ENCODE measurements at places on chromosomes 6 and 20.

DNA sequence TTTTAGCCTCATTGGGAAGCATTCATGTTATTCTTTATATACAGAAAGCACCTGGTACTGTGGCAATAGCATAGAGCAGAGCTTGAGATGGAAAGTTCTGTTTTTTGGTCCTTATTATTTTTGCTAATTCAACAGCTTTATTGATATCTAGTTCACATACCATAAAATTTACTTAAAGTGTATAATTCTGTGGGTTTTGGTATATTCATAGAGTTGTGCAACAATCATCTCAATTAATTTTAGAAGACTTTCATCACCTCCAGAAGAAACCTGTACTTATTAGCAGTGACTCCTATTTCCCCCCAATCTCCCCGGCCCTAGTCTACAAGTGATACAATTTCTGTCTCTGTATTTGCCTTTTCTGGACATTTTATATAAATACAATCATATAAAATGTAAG lies 77.4 kb downstream of the ANKRD6 start:
- ATAC-seq: no peak

DNA sequence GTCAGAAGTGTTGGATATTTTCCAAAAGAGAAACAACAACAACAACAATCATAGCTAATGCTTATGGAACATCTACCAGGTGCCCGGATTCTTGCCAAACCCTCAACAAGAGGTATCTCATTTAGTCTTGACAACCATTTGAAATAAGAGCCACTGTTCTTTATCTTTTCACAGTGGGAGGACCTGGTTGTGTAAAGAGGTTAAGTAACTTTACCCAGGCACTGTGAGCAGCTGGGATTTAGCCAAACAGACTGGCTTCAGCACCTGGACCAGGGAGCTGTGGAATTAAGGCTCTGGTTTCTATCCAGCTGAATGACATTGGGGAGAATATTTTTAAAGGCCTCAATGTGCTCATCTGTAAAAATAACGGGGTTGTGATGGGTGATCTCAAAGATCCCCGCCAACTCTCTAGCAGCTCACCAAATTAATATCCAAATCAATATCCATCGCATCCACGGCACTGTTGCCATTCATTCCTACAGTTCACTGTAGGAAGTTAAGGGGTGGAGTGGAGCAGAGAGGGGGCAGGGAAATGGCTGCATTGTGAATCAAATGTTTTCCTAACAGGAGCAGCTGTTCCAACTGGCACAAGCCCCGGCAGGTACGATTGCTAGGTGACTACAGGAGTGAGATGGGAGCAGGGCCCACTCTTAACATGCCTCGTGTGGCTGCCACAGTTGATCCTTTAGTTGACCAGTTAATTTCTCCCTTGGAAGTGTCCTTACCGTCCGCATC lies 61.8 kb downstream of the GCNT2 start:
- no peak for ATAC-seq

DNA sequence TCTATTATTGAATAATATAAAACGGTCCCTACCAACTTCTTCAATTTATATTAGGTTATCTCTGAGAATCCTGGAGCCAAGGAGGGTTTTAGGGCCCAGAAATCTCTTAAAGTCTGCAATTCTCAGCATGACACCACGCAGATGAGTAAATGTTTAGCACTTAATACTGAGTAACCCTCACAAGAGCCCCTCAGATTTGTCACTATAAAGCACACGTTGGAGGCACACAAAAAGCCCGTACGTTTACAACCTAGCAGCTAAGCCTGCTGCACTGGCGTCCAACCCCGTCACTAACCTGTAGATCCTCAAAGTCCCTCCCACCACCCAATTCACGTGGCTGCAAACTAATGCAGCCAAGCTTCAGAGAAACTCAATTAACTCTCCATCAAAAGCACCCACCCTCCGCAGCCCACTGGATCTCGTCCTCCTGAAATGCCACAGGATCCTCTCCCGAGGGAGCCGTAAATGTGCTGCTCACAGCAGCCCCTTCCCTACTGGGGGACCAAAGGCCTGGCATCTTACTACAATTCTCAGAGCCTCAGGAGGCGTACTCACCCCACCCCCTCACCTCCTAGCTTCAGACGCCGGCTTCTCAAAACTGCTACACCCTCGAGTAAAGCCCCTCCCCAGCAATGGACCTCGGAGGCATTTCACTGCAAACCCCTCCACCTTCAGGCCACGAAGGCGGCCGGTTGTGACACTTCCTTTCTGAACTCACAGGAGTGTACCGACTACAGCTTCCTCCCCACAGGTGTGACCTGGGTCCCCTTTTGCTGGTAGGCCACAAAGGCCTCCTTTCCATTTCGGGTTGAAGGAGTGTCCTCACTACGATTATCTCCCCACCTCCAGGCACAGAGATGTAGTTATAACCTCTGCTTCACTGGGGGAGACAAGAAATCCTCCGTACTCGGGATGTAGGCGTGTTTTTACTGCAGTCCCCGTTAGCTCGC lies 909 bp downstream of the CPNE1 start:
- peak; percentile 37 for ATAC-seq

DNA sequence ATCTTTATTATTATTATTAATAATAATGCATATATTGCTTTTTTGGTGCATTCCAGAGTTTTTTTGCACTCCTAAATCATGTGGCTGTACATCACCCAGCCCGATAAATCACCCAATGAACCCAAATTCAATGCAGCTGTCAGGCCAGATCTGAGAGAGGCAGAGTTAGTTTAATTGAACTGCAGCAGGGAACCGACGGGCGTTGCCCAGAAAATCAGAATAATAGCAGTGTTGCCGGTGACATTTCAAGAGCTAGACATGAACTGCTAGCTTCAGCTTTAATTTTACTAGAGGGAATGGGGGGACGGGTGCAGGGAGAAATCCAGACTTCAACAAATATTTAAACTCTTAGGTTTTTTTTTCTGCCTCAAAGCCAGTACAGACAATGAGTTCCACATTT lies 135.0 kb downstream of the CLIC5 start:
- no peak for ATAC-seq

- no peak for ATAC-seq
Measured at GRCh38 chr6:142706210-142706609, 238.8 kb downstream of the HIVEP2 start.

GRCh38 chr6:136749359-136749997 lies 42.8 kb downstream of the MAP3K5 start:
- no peak for ATAC-seq

DNA sequence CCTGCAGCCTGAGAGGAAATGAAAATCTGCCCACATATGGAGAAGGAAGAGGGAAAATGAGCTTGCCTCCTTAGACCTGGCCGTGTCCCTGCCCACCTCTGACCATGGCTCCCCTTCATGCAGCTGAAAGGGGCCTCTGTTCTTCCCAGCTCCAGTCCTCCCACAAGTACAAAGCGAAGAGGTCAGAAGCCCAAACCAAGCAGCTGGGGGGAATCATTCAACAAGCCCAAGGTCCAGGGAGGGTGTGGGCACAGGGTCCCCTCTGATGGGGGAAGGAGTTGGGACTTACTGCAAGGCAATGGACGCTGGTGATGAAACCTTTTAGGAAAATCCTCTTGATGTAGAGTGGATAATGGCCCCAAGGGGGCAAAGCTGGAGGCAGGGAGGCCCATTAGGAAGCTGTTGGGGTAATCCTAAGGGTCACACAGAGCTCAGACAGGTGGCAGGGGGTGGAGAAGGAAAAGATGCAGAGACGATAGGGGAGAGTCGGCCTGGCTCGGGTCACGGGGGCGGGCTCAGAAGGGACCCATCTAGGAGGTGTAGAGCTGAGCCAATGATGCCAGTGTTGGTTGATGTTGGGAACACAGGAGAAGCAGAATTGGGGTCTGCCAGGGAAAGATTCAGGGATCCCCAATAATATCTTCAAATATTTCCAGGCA lies 16.1 kb upstream of the GRM4 start:
- no peak for ATAC-seq

Data from activated CD4-positive, CD25-positive, alpha-beta regulatory T cell treated with anti-CD3 and anti-CD28 coated beads, Interleukin-2, amount 50 U/mL, for 24 hours (primary cell).